Spleen (tissue), 13 donors: ENCODE measurements at places on chromosomes 4 and X. TPM values are rescaled to one million over a fixed set of nuclear protein-coding genes. Genes with fewer than 3 reads are reported as not detected.
A peak's percentile ranks its signal among the peaks of the same experiment; 100 is the strongest.

The GAGE12D gene
- not detected for total RNA-seq

The XKRX gene
- 1.7 TPM for total RNA-seq

GRCh38 chrX:34744521-34744920, 87.4 kb upstream of the TMEM47 start:
- no peaks in the 10 kb centered on the region for H3K36me3 ChIP-seq

- peaks cover 17% of the 10 kb centered on the region for H3K4me1 ChIP-seq
- H3K27ac ChIP-seq: no peak overlapping the region
- no peak for DNase-seq
- H3K4me3 ChIP-seq: no peak overlapping the region
Observed at GRCh38 chr4:15237648-15238230, 190.1 kb upstream of the C1QTNF7 start.

DNA sequence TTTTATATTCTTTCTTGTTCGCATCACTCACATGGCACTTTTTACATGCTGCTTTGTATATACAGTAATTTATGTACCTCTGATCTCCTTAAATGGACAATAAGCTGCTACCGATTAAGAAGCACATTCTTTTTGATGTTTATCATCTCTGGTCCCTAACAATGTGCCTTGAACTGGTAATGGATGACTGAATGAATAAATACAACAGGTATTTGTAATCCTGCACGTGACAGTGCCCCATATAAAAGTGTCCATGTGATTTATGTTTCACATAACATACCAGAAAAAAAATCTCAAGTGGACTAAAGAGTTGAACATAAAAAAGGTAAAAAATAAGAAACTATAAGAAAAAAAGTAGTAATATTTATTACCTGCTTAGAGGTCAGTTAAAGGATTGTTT, 7.7 kb upstream of the SLAIN2 start:
- no peak overlapping the region for H3K4me3 ChIP-seq
- H3K27ac ChIP-seq: no peak overlapping the region
- H3K4me1 ChIP-seq: no peaks in the 10 kb centered on the region

GRCh38 chrX:116339407-116339806, 97.0 kb upstream of the SLC6A14 start:
- no peak for DNase-seq
- H3K4me3 ChIP-seq: no peak overlapping the region
- no peak overlapping the region for H3K27ac ChIP-seq
- no peaks in the 10 kb centered on the region for H3K36me3 ChIP-seq
- H3K4me1 ChIP-seq: no peaks in the 10 kb centered on the region

The HSD17B13 gene
- 0.25 TPM for total RNA-seq

DNA sequence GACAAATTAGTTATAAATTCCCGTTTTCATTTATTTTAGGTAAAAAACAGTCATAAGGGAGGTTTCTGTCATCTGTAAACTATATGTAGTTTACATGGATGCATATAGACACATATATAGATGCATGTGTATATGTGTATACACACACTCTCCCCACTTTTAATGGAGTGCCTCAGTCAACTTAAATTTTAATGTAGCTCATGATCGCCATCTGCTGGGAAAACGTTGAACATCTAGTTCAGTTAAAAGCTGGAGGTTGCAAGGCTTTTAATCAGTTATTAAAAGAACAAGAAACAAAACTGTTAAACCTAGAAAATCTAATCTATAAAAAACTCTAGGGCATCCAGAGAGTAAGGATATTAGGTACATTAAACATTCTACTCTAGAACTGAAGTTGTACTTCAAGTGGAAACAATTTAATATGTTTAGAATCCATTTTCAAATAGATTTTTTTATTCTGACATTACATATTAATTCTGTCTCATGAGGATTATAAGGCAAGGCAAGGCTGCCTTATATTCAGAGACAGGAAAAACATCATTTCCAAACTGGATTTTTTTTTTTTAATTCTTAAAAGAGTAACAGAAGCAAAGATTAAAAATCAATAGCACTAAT, 122.6 kb downstream of the SHISA3 start:
- no peaks in the 10 kb centered on the region for H3K27me3 ChIP-seq
- H3K4me3 ChIP-seq: no peak overlapping the region
- H3K27ac ChIP-seq: no peak overlapping the region
- peaks cover 31% of the 10 kb centered on the region for H3K36me3 ChIP-seq
- no peaks in the 10 kb centered on the region for H3K4me1 ChIP-seq

DNA sequence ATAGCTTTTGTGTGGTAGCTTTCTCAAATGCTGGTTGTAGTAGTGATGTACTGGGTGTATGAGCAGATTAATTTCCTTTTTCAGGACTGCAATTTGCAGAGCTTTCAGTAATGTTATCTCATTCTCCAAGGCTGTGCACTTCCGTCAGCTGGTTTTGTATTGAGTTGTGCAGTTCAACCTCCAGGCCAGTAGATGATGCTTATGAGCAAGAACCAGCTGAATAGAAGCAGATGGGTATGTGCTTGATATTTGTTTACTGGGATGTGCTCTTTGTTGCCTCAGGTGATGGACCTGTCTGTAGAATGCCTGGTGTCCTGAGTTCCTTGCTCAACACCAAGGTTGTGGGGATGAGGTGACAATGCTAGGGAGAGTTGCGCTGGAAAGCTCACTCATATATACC, 462.8 kb downstream of the PCDH18 start:
- H3K27me3 ChIP-seq: no peaks in the 10 kb centered on the region
- no peak overlapping the region for H3K27ac ChIP-seq
- no peaks in the 10 kb centered on the region for H3K36me3 ChIP-seq
- no peaks in the 10 kb centered on the region for H3K4me1 ChIP-seq
- no peak for DNase-seq

The ZCCHC18 gene
- 2.6 TPM for total RNA-seq

DNA sequence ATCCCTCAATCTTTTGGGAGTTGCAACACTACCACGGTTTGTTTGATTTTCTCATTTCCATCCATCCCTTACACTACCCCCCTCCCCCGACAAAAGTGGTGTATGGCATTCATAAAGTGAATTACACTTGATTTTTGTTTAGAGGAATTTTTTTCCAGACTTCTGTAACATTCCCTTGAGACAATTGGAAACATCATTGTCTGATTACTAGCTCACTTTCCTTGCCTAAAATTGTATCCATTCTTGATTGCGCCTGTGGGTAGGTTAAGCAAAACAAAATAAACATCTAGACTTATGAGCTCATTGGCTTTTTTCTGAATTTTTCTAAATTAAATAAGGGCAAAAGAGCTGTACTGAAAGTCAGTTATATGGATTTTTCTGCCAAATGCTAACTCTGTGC, 3.5 kb downstream of the GPC3 start:
- DNase-seq: no peak
- H3K27me3 ChIP-seq: peaks cover 5% of the 10 kb centered on the region
- H3K27ac ChIP-seq: no peak overlapping the region

The EDNRA gene
- total RNA-seq: 6.2 TPM

DNA sequence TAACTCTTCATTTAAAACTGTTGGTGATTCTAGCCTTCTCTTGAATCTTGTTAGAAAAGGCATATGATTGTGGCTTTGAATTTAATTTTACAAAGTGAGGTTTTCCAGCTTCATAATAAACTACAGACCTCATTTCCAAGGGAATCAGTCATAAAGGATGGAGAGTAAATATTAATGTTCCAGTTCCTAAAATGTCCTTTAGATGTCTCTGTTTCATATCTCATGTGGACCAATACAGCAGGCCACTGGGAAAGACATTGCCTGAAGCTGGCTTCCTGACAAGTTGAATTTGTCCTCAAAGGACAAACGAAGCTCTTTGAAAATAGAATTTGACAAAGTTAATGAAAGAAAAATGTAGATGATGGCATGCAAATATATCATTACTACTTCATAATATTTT, 125.4 kb downstream of the ZNF330 start:
- peaks cover 18% of the 10 kb centered on the region for H3K4me1 ChIP-seq
- H3K27me3 ChIP-seq: no peaks in the 10 kb centered on the region
- no peak for DNase-seq

GRCh38 chrX:11081511-11081910, 29.6 kb upstream of the HCCS start:
- DNase-seq: no peak
- H3K4me1 ChIP-seq: no peaks in the 10 kb centered on the region
- no peaks in the 10 kb centered on the region for H3K36me3 ChIP-seq

The P2RY8 gene
- 30.6 TPM for total RNA-seq

The SMR3B gene
- not detected for total RNA-seq

The RBM10 gene
- total RNA-seq: 38.4 TPM

The CENPI gene
- total RNA-seq: 7.3 TPM

DNA sequence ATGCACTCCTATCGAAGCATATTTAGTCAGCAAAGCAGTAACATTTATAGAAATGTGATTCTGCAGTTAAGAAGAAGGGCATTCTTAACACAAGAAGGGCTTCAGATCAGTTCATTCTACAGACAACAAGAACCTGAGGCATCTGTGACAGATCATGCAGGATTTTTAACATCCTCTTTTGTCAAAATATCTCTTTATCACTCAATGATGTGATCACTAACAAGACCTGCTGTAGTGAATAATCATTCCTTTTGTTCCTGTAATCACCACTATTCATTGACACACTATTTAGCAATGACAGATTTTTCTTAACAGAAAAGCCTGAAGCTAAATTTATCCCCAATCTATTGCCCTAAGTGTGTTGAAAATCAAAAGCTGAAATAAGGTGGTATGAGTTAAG, 47.8 kb upstream of the ARHGAP24 start:
- no peak for DNase-seq
- H3K4me1 ChIP-seq: no peaks in the 10 kb centered on the region
- no peak overlapping the region for H3K27ac ChIP-seq
- H3K4me3 ChIP-seq: no peak overlapping the region
- H3K27me3 ChIP-seq: no peaks in the 10 kb centered on the region

DNA sequence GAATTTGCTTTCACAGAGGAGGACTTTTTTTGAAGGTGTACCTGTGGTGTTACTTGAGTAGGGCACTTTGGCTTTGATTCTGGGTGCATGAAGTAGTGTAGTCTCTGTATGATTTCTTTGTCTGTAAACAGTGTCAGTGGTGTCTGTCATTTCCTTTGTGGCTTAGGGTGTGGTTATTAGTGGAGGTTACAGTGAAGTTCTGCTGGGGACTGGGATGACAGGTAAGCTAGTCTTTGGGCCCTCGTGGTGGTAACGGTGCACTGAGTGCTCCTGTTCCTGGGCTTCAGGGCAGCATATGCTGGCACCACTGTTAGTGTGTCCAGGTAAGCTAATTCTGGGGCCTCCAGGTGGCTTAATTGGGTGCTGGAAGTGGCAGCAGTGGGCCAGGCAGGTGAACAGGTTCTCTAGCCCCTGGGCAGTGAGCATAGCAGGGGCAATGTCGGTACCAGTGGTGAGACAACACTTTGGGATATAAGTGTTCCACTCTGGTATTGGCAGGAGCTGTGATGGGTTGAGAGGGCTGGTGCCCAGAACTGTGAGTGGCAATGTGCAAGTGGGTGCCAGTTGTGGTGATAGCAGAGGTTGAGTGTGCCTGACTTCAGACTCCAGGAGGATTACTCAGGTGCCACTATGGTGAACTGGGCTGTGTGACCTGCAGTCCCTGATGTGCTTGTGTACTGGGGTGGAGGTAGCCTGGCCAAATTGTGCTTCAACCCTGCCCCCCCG, 26.0 kb upstream of the VSIG1 start:
- no peaks in the 10 kb centered on the region for H3K27me3 ChIP-seq
- H3K4me1 ChIP-seq: no peaks in the 10 kb centered on the region
- H3K27ac ChIP-seq: peak overlapping the region; percentile 9
- H3K4me3 ChIP-seq: no peak overlapping the region
- H3K36me3 ChIP-seq: no peaks in the 10 kb centered on the region

The AFP gene
- not detected for total RNA-seq

- H3K36me3 ChIP-seq: no peaks in the 10 kb centered on the region
- H3K27ac ChIP-seq: no peak overlapping the region
- no peak overlapping the region for H3K4me3 ChIP-seq
- no peaks in the 10 kb centered on the region for H3K4me1 ChIP-seq
- no peak for DNase-seq
Observed at GRCh38 chr4:33302321-33302720, 2582.2 kb downstream of the PCDH7 start.

DNA sequence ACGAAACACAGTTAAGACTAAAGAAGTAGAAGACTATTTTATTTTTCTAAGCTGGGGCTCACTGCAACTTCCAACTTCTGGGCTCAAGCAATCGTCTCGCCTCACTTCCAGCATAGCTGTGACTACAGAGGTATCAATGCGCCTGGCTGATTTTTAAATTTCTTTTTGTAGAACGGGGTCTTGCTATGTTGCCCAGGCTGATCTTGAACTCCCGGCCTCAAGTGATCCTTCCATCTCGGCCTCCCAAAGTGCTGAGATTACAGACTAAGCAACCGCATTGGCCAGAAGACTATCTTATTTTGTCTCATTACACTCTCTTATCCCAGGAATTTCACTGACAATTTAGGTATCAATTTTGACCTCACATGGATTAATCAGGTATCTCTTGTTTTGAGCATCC, 1.2 kb downstream of the LAMTOR3 start:
- no peaks in the 10 kb centered on the region for H3K36me3 ChIP-seq
- H3K27ac ChIP-seq: no peak overlapping the region
- H3K4me1 ChIP-seq: peaks cover 70% of the 10 kb centered on the region
- no peaks in the 10 kb centered on the region for H3K27me3 ChIP-seq

GRCh38 chr4:180932370-180933001, 1310.7 kb upstream of the TENM3 start:
- no peak overlapping the region for H3K4me3 ChIP-seq
- DNase-seq: no peak
- H3K27ac ChIP-seq: no peak overlapping the region
- H3K27me3 ChIP-seq: no peaks in the 10 kb centered on the region

- DNase-seq: no peak
- H3K4me1 ChIP-seq: no peaks in the 10 kb centered on the region
- H3K4me3 ChIP-seq: no peak overlapping the region
- H3K27me3 ChIP-seq: no peaks in the 10 kb centered on the region
Observed at GRCh38 chr4:127069675-127070074, 563.1 kb upstream of the INTU start.
